ENCODE measurements at places on chromosomes 13 and 19.

- DNase-seq, result no peak
Observed at GRCh38 chr19:48182434-48182833, 12.0 kb downstream of the ZSWIM9 start.

GRCh38 chr19:38850436-38850975 is 720 bp upstream of the HNRNPL start:
- no peak for DNase-seq

GRCh38 chr13:23963184-23963931 is 66.1 kb upstream of the C1QTNF9B start:
- no peak for DNase-seq

DNA sequence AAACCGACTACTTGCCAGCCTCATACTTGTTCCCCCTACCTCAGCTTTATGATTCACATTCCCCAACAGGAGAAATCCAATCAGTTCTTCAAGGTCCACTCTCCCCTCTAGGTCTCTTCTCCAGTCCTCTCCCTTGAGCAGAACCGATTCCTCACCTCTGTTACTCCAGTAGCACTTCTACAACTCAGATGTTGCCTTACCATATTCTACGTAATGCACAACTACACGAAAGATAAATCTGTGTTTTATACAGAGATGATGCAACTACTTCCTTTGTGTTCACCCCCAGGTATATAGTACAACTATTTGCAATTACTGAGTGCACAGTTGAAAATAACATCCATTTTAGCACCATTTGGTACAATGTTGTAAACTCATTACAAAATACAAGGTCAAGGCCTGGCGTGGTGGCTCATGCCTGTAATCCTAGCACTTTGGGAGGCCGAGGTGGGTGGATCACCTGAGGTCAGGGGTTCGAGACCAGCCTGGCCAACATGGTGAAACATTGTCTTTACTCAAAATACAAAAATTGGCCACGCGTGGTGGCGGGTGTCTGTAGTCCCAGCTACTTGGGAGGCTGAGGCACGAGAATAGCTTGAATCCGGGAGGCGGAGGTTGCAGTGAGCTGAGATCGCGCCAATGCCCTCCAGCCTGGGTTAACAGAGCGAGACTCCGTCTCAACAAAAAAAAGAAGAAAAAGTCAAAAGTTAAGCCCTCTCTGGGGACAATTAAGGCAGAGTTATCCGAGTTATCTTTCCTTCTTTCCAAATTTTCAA is 2.8 kb upstream of the WBP4 start:
- DNase-seq, result no peak

- no peak for DNase-seq
Observed at GRCh38 chr19:12984143-12984627, 11.1 kb upstream of the NFIX start.

GRCh38 chr13:52788011-52788410 is 48.4 kb upstream of the CNMD start:
- DNase-seq, result no peak

- DNase-seq, result no peak
Observed at GRCh38 chr13:73850104-73850873, 283.9 kb downstream of the KLF12 start.

DNA sequence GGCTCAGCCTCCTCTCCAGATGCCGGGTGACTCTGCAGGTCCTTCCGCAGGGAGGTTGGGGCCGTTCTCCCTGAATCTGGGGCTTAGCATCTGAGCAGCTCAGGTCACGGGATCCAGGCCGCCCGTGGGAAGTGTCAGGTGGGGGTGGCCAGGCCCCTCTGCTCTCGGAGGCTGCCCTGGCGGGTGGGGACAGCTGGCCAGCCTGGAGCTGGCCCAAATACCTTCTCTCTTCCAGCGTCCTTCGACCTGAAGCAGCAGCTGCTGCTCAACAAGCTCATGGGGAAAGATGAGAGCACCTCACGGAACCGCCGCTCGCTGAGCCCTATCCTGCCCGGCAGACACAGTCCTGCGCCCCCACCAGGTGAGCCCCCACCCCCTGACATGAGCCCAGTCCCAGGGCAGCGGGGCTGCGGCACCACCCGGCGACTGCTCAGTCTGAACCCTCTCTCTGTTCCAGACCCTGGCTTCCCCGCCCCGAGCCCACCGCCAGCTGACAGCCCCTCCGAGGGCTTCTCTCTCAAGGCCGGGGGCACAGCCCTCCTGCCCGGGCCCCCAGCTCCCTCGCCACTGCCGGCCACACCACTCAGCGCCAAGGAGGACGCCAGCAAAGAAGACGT is 19.1 kb downstream of the PEX11G start:
- DNase-seq, result no peak

- no peak for DNase-seq
Observed at GRCh38 chr19:51938936-51939335, 11.7 kb downstream of the ZNF613 start.

DNA sequence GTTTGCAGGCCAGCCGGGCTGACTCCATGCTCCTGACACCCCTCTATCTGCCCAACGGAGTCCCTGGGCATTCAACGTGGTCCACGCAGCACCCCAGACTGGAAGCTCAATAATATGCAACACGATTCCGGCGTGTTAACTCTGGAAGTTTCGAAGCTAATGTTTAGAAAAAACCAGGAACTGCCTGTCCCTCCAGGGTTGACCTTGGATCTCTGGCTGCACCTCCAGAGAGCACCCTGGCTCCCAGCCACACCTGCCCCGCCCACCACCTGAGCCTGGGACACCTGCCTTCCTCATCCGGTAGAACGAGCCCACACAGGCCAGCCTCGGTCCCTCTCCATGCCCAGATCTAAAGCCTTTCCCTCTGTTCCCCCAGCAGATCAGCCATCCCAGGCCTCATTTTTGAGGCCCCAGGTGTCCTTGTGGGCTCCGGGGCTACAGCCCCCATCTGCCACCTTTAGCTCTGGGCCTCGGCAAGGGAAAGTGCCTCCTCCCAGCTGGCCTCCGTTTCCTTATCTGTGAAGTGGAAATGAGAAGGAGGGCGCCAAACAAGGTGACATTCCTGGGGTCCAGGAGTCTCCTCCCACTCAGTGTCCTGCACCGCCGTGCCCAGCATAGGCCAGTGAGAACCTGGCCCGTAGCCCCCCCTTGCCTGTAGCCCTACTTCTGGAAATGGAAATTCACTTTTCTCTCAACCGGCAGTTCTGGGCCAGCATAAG is 38.7 kb downstream of the KLF2 start:
- DNase-seq, result no peak

GRCh38 chr13:66001140-66001539 is 1229.0 kb downstream of the PCDH9 start:
- no peak for DNase-seq

DNA sequence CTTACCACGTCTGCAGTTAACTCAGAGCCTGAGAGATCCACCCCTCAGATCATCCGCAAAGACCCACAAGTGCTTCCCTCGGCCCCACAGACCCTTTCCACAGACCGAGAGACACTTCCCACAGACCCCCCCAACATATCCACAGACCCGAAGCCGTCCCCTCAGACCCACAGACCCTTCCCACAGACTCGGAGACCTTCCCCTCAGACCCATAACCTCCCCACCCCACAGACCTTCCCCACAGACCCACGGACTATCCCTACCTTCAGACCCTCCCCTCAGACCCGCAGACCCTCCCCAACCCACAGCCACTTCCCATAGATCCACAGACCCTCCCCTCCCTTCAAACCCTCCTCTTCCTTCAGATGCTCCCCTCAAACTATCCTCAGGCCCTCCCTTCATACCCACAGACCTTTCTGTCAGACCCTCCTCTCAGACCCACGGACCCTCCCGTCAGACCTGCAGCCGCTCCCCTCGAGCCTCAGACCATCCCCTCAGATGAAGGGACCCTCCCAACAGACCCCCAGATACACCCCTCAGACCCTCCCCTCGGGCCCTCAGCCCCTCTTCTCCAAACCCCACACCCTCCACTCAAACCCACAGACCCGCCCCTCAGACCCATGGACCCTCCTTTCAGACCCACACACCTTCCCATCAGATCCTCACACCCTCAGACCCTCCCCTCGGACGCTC is 20.1 kb upstream of the TFDP1 start:
- no peak for DNase-seq

- no peak for DNase-seq
Observed at GRCh38 chr19:13447978-13448377, 58.3 kb downstream of the CACNA1A start.

GRCh38 chr13:97526556-97526955 is 92.6 kb downstream of the RAP2A start:
- no peak for DNase-seq

- no peak for DNase-seq
Observed at GRCh38 chr19:49916839-49917733, 11.9 kb upstream of the ATF5 start.

- no peak for DNase-seq
Observed at GRCh38 chr13:51420681-51421490, 31.9 kb downstream of the INTS6 start.

DNA sequence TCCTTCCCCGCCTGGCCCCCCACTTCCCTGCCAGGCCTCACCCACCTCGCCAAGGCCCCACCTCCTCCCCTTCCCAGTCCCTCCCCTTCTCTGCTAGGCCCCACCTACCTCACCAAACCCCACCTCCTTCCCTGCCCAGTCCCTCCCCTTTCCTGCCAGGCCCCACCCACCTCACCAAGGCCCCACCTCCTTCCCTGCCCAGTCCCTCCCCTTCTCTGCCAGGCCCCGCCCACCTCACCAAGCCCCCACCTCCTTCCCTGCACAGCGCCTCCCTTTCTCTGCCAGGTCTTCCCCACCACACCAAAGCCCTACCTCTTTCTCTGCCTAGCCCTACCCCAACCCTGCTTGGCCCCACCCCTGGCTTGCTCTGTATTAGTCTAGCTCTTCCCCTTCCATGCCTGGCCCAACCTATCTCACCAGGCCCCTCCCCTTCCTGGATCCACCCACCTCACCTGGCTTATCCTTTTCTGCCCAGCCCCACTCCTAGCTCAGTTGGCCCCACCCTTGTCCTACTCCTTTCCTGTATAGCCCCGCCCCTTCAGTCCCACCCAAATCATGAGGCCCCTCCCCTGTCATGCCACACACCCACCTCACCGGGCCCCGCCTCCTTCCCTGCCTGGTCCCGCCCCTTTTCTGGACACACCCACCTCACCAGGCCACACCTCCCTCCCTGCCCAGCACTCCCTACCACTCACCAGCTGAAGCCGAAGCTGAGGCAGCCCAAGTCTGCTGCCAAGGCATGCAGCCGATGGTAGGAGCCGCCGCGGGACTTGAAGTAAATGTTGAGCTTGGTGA is 16.2 kb downstream of the CERS1 start:
- no peak for DNase-seq

DNA sequence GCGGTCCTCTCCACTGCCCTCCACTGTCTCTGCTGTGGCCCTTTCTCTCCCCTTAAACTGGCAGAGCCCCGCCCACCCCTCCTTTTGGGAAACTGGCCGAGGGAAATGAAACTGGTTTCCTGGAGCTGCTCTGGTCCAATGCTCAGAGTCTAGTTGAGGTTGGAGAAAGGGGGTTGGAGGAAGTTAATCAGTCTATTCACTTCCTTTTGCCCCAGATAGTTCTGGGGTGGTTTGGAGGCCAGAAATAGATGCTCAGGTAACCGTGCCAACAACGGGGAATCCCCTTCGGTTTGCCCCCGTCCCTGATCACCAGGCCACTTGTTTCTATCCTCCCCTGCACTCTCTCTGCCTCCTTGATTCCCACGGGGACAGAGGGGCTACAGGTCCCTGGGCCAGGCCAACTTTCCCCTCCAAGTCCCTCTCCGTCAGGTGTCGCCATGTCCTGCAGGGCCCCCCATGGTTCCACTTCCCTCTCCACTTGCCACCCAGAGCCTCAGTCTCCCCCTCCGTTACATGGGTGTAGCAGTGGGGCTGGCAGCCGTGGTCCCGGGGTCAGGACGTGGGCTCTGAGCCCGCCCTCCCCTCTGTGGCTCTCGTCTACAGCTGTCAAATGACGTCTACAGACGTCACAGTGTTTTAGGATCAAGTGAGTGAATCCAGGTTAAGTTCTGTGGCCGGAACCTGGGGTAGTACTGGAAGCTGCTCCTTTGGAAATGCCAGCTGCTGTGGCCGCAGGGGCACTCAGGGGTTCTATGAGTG is at the start of gene IL4I1:
TSS of gene IL4I1 (minus strand) at position 25 of the 759 bp plus-strand sequence. CDS start 727 bp downstream, outside the sequence.
- no peak for DNase-seq

- no peak for DNase-seq
Observed at GRCh38 chr13:40306817-40307216, 359.6 kb downstream of the FOXO1 start.

DNA sequence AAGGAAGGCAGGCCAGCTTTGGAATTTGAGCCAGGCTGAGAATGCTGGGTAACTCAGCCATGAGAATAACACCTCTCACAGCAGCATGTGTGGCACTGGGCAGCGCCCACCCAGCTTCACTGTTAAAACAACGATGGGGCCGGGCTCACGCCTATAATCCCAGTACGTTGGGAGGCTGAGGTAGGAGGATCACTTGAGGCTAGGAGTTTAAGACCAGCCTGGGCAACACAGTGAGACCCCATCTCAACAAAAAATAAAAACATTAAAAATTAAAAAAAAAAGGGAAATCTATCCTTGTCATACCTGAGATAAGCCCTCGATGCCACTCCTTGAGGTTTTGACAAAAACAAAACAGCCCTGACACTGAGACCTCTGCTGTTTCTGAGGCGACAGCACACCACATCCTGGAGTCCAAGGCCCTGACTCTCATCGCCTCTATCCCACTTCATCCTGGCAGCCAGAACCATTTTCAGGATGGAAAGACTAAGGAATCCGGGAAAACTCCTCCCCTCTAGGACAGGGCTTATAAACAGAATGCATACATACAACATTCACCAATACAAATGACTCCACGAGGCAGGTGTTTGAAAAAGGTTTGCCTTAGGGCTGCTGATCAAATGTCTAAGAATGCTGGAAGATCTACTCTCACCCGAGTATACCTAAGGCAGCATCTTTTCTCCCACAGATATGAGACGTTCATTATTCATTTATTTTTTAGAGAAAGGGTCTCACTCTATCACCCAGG is 22.6 kb upstream of the TIMM44 start:
- DNase-seq, result no peak

DNA sequence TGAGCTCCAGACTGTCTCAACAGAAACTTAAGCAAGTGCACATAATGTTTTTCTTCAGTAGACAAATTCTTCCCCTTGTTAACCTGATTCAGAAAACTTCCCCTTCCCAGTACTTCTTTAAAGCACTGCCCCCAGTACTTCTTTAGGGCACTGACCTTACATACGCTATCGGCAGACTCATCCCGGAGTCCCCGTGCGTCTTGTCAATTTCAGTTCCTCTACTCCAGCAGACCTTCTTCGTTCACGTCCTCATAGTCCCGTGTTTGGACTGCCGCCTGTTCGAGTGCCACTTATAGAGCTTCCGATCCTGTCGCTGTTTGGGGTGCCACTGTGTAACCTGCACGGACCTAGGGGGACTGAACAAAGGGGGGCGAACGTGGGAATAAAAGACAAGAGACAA is 29.0 kb downstream of the ZNF627 start:
- no peak for DNase-seq

- DNase-seq, result no peak
Observed at GRCh38 chr13:95260031-95260525, 41.2 kb downstream of the ABCC4 start.

GRCh38 chr13:47135800-47136503 is 239.1 kb upstream of the HTR2A start:
- no peak for DNase-seq

GRCh38 chr13:77397636-77398035 is 70.7 kb upstream of the MYCBP2 start:
- no peak for DNase-seq

GRCh38 chr13:47813718-47814117 is 187.4 kb downstream of the SUCLA2 start:
- DNase-seq, result no peak

- no peak for DNase-seq
Observed at GRCh38 chr13:25608181-25608580, 236.4 kb downstream of the ATP8A2 start.

Data from activated naive CD8-positive, alpha-beta T cell treated with anti-CD3 and anti-CD28 coated beads, Interleukin-2, amount 50 U/mL, for 16 hours (primary cell).